ENCODE measurements at places on chromosomes 2 and 18. TPM values are rescaled to one million over a fixed set of nuclear protein-coding genes. Genes with fewer than 3 reads are reported as not detected.

Gene TMEM178A
- 0.29 TPM for total RNA-seq

Gene LCT
- total RNA-seq: not detected

Gene MLPH
- total RNA-seq: 10.5 TPM

GRCh38 chr18:26621161-26622026 lies 73.0 kb upstream of the KCTD1 start:
- peaks cover 18% of the 10 kb centered on the region for H3K4me1 ChIP-seq
- peak overlapping the region; percentile 27 for H3K4me3 ChIP-seq
- H3K27ac ChIP-seq: no peak overlapping the region
- H3K27me3 ChIP-seq: no peaks in the 10 kb centered on the region
- no peaks in the 10 kb centered on the region for H3K36me3 ChIP-seq

- H3K4me1 ChIP-seq: no peaks in the 10 kb centered on the region
- no peak overlapping the region for H3K4me3 ChIP-seq
- H3K27ac ChIP-seq: no peak overlapping the region
- DNase-seq: no peak
- no peaks in the 10 kb centered on the region for H3K27me3 ChIP-seq
Measured at GRCh38 chr2:1614564-1614963, 129.8 kb downstream of the PXDN start.

DNA sequence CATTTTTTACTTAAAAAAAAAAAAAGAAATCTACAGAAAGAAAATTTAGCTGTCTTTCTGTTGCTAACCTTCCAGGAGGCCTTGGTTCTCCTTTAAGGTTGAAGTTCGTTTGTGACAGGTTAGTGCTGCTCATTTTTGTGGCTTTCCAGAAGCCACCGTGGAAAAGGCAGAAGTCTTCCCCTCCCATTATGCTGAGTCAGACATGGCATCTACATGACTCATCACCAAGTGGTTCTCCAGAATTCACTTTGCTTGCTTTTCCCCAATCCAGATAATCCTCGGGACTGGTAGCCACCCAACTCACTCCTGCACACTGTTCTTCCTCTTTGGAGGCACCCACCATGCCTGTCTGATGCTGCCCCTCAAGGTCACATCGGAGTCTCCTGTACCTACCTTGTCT lies 228.7 kb downstream of the PIK3C3 start:
- no peak overlapping the region for H3K4me3 ChIP-seq
- H3K4me1 ChIP-seq: no peaks in the 10 kb centered on the region
- H3K27me3 ChIP-seq: no peaks in the 10 kb centered on the region
- DNase-seq: no peak

- no peaks in the 10 kb centered on the region for H3K4me1 ChIP-seq
- no peak for DNase-seq
- H3K27ac ChIP-seq: no peak overlapping the region
Measured at GRCh38 chr2:238650536-238650935, 197.3 kb upstream of the TWIST2 start.

DNA sequence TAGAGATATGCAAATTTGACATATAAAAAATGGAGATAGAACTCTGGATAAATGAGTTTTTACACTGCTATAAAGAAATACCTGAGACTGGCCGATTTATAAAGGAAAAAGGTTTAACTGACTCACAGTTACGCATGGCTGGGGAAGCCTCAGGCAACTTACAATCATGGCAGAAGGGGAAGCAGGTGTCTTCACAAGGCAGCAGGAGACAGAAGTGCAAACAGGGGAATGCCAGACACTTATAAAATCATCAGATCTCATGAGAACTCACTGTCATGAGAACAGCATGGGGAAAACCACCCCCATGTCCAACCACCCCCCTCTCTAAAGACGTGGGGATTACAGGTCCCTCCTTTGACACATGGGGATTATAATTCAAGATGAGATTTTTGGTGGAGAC lies 1540.2 kb upstream of the SLC39A10 start:
- H3K4me1 ChIP-seq: no peaks in the 10 kb centered on the region
- no peak overlapping the region for H3K4me3 ChIP-seq
- DNase-seq: no peak
- H3K36me3 ChIP-seq: no peaks in the 10 kb centered on the region

DNA sequence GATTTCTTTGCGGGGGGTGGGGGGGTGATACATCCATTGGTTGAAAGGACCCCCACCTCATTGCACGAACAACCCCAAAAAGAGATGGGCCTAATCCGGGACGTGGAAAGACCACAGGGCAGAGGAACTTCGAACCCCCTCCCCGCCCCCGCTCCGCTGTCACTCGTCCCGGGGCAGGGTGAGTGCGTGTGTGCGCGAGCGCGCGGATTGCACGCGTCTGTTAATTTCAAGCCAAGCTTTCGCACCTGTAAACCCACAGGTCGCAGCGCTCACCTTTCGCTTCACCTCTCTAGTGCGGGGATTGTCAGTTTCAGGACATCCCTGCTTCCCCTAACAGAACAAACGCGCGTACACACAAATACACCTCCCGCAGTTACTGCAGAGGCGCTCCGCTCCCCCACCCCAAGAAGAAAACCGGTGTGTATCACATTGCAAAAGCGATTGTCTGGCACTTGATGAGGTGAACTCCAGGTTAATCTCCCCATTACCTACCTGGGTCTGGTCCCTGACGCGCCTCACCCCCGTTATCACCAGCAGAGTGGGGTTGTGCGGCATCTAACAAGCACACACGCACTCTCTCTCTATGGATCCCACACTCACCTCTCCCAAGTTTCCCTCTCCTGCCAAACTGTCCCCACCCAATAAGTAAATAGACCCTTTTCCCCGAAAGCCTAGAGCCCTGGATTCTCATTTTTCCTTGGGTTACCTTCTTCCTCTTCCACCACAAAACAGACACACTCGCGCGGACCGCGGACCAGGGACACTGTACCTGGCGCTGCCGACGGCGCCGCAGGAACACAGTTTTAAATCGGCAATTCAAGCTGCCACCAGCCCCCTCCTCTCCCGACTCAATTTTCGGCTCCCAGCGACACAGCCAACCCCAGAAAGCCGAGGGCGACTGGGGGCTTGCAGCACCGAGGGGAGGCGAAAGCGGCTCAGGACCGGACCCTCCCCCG lies 1.0 kb downstream of the CYP26B1 start:
- H3K27me3 ChIP-seq: peaks cover 4% of the 10 kb centered on the region
- peak overlapping the region; percentile 50 for H3K4me3 ChIP-seq
- H3K27ac ChIP-seq: no peak overlapping the region
- DNase-seq: no peak

DNA sequence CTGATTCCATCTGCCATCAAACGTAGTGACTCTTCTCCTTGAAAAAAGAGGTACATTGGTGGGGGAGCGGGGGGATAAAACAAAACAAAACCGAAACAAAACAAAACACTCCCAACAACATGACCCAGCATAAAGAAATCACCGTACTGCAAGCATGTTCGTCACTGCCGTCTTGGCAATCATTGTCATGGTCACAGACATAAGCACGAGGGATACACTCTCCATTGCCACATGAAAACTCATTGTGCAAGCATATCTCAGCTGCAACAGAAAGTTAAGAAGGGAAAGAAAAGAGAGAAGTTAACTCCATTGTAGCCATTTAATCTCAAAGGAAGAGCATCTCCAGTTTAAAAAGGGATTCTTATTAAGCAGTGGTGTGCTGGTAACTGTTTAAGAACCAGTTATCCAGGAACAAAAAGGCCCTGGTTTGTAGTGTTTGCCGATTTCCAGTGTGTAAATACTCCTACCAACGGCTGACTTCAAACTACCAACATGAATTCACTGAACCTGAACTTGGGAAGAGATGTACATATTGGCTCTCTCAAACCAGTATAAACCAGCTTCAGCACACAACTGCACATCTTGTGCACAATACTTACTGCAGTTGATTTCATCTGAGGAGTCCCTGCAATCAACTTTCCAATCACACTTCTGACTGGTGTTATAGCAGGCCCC lies 68.2 kb downstream of the LRP2 start:
- no peaks in the 10 kb centered on the region for H3K36me3 ChIP-seq
- H3K4me1 ChIP-seq: no peaks in the 10 kb centered on the region
- H3K27ac ChIP-seq: no peak overlapping the region
- peaks cover 4% of the 10 kb centered on the region for H3K27me3 ChIP-seq
- no peak overlapping the region for H3K4me3 ChIP-seq

DNA sequence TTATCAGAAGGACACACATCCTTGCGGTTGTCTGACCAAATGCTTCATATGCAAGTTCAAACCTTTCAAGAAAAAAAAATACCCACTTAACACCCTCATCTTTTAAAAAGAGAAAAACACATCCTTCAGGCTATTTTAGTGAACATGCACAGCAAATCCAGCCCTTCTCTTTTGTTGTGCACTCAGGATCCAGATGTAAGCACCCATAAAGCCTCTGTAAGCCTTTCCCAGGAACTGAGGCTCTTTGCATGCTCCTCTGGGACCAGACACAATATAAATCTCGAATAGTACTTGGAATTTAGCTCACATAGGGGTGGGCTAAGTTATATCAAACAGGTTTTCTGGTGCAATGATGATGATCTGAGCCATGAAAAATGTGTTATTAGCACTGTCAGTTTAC lies 308.8 kb upstream of the FAM98A start:
- no peaks in the 10 kb centered on the region for H3K4me1 ChIP-seq
- H3K36me3 ChIP-seq: no peaks in the 10 kb centered on the region
- H3K27ac ChIP-seq: no peak overlapping the region

DNA sequence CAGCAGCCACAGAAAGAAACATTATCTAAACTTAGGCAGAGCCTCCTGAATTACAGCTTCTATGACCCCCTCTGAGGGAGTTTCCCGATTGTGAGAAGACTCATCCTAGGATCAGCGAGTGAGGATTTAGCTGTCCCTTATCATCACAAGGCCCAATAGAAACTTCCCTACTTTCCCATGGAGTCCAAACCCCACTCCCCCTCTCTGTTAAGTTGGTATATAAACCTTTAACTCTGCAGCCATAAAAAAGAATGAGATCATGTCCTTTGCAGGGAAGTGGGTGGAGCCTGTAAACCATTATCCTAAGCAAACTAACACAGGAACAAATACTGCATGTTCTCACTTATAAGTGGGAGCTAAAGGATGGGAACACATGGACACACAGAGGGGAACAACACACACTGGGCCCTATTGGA lies 78.8 kb downstream of the MYL12B start:
- no peak for DNase-seq
- no peaks in the 10 kb centered on the region for H3K4me1 ChIP-seq
- H3K36me3 ChIP-seq: no peaks in the 10 kb centered on the region

GRCh38 chr2:177225965-177226360 lies 13.4 kb downstream of the HNRNPA3 start:
- H3K4me3 ChIP-seq: no peak overlapping the region
- no peak for DNase-seq
- no peaks in the 10 kb centered on the region for H3K27me3 ChIP-seq
- H3K36me3 ChIP-seq: peaks cover 76% of the 10 kb centered on the region
- no peak overlapping the region for H3K27ac ChIP-seq

DNA sequence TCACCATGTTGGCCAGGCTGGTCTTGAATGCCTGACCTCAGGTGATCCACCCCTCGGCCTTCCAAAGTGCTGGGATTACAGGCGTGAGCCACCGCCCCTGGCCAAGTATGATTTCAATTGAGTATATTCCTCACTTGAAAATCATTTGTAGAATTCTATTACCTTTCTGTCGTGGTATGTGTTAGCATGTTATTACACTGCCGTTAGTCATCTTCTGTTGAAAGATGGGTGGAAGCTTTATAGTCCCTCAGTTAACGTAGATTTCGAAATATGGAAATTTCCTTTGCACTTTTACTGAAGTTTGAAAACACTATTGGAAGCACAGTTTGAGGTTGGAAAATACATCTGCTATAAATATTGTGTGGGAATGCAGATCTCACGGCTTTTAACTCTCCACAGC lies 14.7 kb downstream of the NIFK start:
- peaks cover 12% of the 10 kb centered on the region for H3K36me3 ChIP-seq
- no peak overlapping the region for H3K4me3 ChIP-seq
- H3K4me1 ChIP-seq: no peaks in the 10 kb centered on the region
- no peak for DNase-seq
- no peak overlapping the region for H3K27ac ChIP-seq
- no peaks in the 10 kb centered on the region for H3K27me3 ChIP-seq

DNA sequence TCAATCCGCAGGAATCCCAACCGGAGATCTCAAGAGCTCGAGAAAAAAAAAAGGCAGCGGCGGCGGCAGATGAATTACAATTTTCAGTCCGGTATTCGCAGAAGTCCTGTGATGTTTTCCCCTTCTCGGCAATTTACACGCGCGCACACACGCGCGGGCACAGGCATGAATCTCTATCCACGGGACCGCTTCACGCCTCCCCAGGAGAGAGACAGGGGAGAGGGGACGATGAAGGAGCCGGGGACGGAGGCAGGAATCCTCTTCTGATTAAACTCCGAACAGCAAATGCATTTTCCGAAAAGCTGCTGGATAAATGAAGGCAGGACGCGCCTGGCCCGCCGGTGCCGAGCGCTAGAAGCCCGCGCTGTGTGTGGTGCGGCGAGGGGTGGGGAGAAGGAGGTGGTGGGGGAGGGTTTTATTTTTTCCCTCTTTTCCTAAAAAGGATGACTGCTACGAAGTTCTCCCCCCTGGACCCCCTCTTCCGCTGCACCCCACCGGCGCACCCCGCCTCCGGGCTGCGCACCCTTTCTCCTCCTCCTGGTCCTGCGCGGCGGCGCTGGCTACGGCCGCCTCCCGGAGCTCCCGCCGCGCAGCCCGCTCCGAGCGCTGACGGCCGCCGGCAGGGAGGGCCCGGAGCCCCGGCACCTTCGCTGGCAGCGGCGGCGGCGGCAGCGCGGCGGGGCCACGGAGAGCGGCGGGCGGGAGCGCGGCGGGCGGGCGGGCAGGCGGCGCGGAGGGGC lies at the start of gene BCL2:
TSS of gene BCL2 (minus strand) at position 387 of the 740 bp plus-strand sequence.
- H3K27ac ChIP-seq: peak within 1 kb of the TSS; percentile 90
- no peak for DNase-seq
- H3K27me3 ChIP-seq: no peaks in the 10 kb centered on the region
- H3K4me1 ChIP-seq: peaks cover 60% of the 10 kb centered on the region

DNA sequence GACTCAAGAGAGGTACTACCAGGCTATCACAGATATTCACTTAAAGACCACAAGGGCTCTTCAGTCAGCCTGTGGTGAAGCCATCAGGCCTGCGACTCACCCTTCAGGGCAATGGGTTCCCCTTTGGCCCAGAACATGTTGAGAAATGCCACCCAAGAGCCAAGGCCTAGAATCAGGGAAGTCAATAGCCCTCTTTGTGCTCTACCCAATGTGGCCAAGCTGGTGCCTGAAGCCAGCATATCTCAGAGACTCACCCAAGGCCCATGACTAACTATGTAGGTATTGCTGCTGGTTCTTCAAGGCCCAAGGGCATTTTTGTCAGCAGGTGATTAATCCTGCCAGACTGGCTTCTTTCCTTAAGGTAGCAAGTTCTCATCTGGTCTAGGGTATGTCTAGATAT lies 338.9 kb upstream of the SETBP1 start:
- H3K4me3 ChIP-seq: no peak overlapping the region
- no peaks in the 10 kb centered on the region for H3K27me3 ChIP-seq
- no peak for DNase-seq
- no peaks in the 10 kb centered on the region for H3K36me3 ChIP-seq
- no peak overlapping the region for H3K27ac ChIP-seq

GRCh38 chr2:44674473-44675284 lies 266.8 kb upstream of the SIX3 start:
- H3K36me3 ChIP-seq: no peaks in the 10 kb centered on the region
- no peak overlapping the region for H3K27ac ChIP-seq
- no peak overlapping the region for H3K4me3 ChIP-seq
- H3K27me3 ChIP-seq: no peaks in the 10 kb centered on the region
- no peaks in the 10 kb centered on the region for H3K4me1 ChIP-seq

Measured in esophagus squamous epithelium (tissue), 5 donors.